Stimulated activated CD4-positive, alpha-beta T cell treated with anti-CD3 and anti-CD28 coated beads, Interleukin-15, amount 100 ng/mL, for 24 hours (primary cell): ENCODE measurements at places on chromosomes 4 and X.

- DNase-seq = no peak
These were observed 8.1 kb downstream of the RASL11B start for GRCh38 chr4:52870225-52870624.

DNA sequence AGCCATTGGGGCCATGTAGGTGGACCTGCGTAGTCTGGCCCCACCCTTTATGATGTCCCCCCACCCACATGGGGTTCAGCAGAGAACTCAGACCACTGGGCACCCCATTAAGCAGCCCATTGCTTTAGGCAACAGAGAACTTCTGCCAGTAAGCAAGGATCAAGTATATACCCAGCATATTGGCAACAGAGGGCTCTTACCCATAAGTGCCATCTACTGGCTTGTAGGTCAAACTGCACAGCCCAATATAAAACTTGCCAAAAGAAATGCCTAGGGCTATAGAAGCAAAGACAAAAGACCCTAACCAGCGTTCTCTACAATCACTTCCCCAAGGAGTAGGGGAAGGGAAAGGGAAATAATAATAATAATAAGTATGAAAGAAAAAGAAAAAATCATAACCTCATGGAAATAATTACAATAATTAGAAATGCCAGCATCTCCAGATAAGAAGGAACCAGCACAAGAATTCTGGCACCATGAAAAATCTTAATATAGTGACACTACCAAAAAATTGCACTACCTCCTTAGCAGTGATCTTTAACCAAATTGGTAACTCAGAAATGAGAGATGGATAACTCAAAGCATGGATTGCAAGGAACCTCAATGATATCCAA lies 1090.7 kb downstream of the FAT4 start:
- no peak for DNase-seq

GRCh38 chr4:1987296-1987695 lies 21.5 kb downstream of the NELFA start:
- DNase-seq = no peak

GRCh38 chr4:89837993-89838390 lies 1.0 kb upstream of the SNCA start:
- DNase-seq = no peak

DNA sequence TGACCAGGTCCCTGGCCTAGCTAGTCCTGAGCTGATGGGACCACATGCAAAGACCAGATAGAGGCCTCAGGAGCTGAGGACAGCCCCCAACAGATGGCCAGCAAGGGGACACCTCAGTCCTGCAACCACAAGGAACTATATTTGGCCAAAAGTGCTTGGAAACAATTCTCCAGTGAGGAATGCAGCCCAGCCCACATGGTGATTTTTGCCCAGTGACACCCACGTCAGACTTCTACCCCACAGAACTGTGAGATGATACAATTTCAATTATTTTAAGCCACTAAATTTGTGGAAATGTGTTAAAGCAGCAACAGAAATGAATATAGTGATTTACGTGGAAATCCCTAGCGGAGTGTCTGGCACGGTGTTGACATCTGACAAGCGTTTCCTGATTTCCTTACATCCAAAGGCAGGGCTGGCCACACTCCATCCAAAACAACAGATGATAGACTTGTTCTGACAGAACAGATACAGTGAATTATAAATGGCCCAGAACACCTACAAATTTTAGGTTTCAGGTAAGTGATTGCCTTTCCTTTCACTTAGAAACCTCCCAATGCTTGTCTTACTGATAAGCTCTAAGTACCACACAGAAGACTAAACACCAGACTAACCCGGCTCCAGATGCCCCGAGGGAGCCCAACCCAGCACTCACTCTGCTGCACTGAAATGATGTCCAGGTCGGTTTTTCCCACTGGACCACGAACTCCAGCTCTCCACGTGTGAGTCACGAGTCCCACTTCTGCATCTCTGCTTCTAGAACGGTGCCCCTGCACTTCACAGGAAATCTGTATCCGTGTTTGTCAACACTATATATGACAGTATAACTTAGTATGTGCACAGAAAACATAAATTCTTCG lies 5.8 kb downstream of the AFAP1 start:
- DNase-seq = no peak

- DNase-seq = no peak
These were observed 439.4 kb downstream of the RAPGEF2 start for GRCh38 chr4:159542296-159542695.

GRCh38 chrX:39144323-39144722 lies 343.1 kb downstream of the MID1IP1 start:
- DNase-seq = no peak

GRCh38 chrX:2484256-2484655 lies 16.5 kb downstream of the DHRSX start:
- DNase-seq = no peak

- DNase-seq = no peak
These were observed 1.7 kb upstream of the NXT2 start for GRCh38 chrX:109534933-109535332.

DNA sequence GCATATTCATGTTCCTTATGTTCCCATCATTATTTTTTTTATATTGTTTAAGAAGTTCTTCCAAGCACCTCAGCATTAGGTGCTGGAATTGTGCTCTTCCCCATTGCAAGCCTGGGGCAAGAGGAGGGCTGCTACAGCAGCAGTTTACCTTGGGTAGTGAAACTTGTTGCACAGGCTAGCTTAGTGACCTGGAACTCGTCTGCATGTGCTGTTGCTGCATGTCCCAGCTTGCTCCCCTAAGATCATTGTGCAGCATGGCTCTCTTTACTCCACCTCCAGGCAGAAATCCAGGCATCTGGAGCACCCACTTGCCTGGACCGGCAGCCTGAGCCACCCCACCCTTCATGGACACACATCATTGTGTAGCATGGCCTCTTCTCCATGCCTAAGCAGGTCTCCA lies 776.0 kb downstream of the GLUD2 start:
- DNase-seq = no peak

DNA sequence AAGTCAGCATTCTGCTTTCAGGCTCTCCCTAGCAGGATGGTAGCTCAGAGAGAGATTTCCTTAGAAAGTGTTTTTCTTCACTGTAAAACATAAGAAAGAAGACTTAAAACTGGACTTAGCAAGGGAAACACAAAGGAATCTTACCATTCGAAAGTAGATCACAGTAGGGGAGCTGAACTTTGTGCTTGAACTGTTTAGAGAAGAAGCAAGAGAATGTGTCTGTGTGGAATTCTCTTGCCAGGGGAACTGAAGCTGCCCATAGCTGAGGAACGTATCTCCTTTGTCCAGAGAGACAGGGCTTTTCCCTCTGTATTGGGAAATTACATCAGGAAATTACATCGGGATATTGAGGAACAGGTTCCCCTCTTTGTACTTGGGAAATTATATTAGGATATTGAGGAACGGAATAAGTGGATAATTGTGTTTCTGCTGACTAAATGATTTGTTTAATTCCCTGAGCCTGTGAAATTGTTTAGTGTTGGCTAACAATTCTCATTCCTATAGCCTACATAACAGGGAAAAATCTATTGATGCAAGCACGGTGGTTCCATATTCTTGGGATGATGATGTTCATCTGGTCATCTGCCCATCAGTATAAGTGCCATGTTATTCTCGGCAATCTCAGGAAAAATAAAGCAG lies 21.2 kb downstream of the SRD5A3 start:
- no peak for DNase-seq

- no peak for DNase-seq
These were observed 51.1 kb downstream of the COL25A1 start for GRCh38 chr4:109251396-109251795.

GRCh38 chrX:149643496-149643895 lies 11.9 kb upstream of the TMEM185A start:
- no peak for DNase-seq

DNA sequence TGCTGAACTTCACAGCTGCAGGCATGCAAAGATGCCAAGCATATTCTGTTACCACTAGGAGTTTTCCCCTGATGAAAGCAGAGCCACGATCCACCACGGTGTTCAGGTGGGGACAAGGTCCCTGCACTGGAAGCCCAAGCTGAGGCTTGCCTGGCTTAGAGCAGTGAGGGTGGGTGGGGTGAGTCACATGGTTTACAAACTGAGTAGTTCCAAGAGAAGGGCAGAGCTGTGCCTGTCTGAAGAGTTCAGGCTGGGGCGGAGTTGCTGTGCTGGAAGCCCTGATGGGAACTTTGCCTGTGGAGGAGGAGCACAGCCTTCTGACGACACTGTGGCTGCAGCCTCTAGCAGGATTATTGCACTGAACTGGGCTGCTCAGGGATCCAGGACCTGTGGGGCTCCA lies 45.5 kb downstream of the FAM9B start:
- DNase-seq = peak; percentile 50

- DNase-seq = no peak
These were observed 27.1 kb upstream of the RBMX start for GRCh38 chrX:136907621-136908020.

GRCh38 chr4:88419874-88420273 lies 37.0 kb upstream of the HERC5 start:
- no peak for DNase-seq

DNA sequence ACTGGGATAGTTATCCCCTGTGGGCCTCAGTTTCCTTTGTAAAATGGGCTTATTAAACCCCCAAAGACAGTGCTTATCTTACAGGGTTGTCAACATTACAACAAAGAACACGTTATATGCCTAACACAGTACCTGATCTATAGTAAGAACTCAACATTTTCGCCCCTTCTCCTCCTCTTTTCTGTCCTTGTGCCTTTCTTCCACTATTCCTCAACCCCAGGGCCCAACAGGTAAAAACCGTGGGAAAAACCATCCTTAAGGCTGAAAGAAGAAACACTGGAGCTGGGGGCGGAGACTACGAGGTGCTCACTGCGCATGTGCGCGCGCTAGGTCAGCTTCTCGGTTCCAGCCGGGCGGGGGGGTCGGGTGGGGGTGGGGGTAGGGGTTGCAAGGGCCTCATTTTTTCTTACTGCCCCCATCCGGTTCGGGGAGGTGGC lies 426 bp upstream of the XIAP start:
- peak; percentile 74 for DNase-seq

DNA sequence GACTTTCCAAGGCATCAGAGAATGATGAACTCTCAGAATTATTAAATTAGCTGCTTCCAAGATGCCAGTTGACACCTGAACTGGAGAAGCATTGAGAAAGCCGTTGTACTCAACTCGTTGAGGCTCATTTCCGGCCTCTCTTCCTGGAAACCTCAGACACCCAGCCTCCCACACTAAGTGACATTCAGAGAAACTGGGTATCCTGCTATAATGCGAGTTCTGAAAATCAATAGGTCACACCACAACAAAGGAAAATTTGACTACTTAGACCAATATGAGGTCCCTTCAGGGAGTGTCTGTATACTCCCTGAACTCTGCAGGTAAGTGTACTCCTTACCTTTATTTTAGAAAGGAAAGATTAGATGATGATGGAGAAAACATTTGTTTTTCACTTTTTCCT lies 51.2 kb downstream of the ENPEP start:
- DNase-seq = peak; percentile 32

- no peak for DNase-seq
These were observed 92.9 kb downstream of the BCOR start for GRCh38 chrX:40004921-40005291.

DNA sequence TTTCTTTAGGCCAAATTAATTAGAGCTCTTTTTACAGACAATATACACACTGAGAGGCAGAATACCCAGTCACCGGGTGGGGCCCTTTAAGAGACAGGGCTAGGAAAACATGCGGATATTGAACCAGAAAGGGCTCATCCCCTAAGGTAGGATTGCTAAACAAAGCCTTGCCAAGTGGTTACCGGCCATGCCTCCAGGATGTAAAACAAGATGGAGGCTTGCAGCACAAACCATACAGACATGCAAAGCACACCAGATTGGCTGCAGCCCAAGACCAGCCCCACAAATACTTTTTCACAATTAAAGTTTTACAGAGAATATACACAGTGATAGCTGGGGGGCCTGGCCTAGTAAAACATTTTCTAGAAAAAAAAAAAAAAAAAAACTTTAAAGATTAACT lies 210.0 kb downstream of the KLHL4 start:
- no peak for DNase-seq

- no peak for DNase-seq
These were observed 69.4 kb downstream of the EVC2 start for GRCh38 chr4:5638976-5639375.

GRCh38 chrX:135346975-135347374 lies 37.7 kb downstream of the ETDC start:
- DNase-seq = no peak

- peak; percentile 64 for DNase-seq
These were observed 17.4 kb downstream of the IRAK1 start for GRCh38 chrX:154002215-154002719.

DNA sequence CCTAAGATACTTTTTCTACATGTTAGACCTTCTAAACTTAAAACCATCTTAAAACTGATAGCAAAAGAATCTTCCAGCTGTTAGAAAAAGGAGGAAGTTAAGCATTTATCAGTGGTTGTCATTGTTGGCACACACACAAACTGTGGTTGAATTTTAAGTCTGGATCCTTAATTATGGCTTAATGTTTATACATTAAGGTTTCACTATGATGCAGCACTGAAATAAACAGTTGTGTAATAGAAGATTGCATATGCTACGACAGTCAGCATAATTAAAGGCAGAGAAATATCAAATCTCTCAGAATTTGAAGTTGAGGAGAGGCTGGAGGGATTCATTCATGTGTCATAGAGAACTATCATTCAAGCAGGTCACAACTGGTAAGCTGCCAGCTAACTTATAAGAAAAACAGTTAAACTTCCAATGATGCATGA lies 32.3 kb downstream of the ADGRA3 start:
- DNase-seq = no peak

- no peak for DNase-seq
These were observed 377.1 kb upstream of the HS3ST1 start for GRCh38 chr4:11805842-11806241.

GRCh38 chr4:70183168-70183939 lies 12.2 kb upstream of the ODAM start:
- peak; percentile 30 for DNase-seq

GRCh38 chr4:184448821-184449220 lies 25.5 kb downstream of the IRF2 start:
- DNase-seq = peak; percentile 8

GRCh38 chr4:62023633-62024032 lies 823.5 kb downstream of the ADGRL3 start:
- no peak for DNase-seq

- DNase-seq = no peak
These were observed 105.2 kb downstream of the PHOX2B start for GRCh38 chr4:41643331-41643730.

- DNase-seq = no peak
These were observed 135.7 kb upstream of the SCML1 start for GRCh38 chrX:17601441-17602200.
